Thoracic aorta (tissue), 2 donors: ENCODE measurements at places on chromosomes 4 and X.

DNA sequence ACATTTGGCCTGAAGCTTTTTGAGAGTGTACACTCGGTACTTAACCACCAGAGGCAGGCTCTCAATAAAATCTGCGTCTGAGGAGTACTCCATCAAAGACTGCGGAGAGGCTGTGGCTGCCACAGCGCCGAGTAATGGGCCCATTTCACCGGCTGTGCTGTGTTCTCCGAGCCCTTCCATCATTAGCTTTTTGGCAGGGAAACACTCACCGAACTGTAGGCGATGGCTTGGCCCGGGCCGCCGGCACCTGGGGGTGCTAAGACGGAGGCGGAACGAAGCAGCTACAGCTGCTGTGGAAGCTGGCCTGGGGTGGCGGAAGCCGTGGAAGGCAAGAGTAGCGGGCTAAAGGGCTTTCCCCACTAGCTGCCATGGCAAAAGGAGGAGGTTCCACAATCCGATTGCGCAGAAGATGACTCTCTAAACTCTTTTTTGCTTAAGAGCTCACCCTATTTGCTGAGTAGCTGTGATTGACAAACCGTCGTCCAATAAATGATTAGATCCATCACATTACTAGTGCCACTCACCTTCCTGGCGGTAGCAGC is 48.5 kb upstream of the PABPC1L2A start:
- H3K27ac ChIP-seq, result no peak overlapping the region
- H3K27me3 ChIP-seq, result no peaks in the 10 kb centered on the region
- H3K4me3 ChIP-seq, result no peak overlapping the region
- DNase-seq, result no peak
- H3K36me3 ChIP-seq, result no peaks in the 10 kb centered on the region
- H3K4me1 ChIP-seq, result no peaks in the 10 kb centered on the region

GRCh38 chr4:38734446-38734845 is 48.3 kb downstream of the TLR10 start:
- no peak overlapping the region for H3K27ac ChIP-seq
- H3K4me3 ChIP-seq, result no peak overlapping the region
- no peaks in the 10 kb centered on the region for H3K27me3 ChIP-seq
- H3K36me3 ChIP-seq, result no peaks in the 10 kb centered on the region

GRCh38 chr4:2546286-2546823 is 9.9 kb downstream of the FAM193A start:
- no peak overlapping the region for H3K27ac ChIP-seq
- H3K36me3 ChIP-seq, result no peaks in the 10 kb centered on the region
- no peaks in the 10 kb centered on the region for H3K27me3 ChIP-seq
- no peak overlapping the region for H3K4me3 ChIP-seq
- DNase-seq, result no peak

- no peak for DNase-seq
- H3K4me1 ChIP-seq, result peaks cover 15% of the 10 kb centered on the region
- H3K36me3 ChIP-seq, result no peaks in the 10 kb centered on the region
- H3K27me3 ChIP-seq, result no peaks in the 10 kb centered on the region
- H3K27ac ChIP-seq, result no peak overlapping the region
- H3K4me3 ChIP-seq, result peak overlapping the region; percentile 89
Measured at GRCh38 chr4:39046249-39046648, 14.0 kb upstream of the TMEM156 start.

- no peak for DNase-seq
- no peak overlapping the region for H3K27ac ChIP-seq
- H3K4me3 ChIP-seq, result no peak overlapping the region
- no peaks in the 10 kb centered on the region for H3K4me1 ChIP-seq
- no peaks in the 10 kb centered on the region for H3K27me3 ChIP-seq
Measured at GRCh38 chr4:90421161-90421560, 294.0 kb downstream of the CCSER1 start.

DNA sequence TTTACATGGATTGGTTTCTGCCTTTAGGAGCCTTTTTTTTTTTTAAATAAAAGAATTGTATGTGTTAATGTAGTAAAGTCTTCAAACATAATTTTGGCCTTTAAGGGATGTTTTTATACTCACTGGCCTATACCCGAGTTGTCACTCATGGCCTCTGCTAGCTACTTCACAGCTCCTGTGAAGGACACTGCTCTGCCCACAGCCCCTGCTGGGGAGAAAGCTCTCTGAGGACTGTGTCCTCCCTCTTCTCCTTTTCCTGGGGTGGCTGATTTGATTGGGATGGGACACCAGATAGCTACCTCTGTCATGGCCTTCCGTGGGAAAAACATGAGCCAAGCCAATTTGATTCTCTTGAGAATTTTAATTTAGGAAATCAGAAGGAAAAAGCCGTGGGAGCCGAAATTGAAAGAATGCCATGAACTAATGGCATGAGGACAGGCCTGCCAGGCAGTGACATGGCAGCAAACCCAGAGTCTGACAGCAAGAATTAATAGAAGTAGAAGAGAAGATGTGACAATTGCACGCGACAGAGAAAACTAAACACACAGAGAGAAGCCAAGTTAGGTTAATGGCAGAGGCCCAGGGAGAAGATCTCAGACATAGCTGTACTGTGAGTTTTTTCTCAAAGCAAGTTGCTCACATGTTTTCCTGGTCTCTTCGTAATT is 81.4 kb downstream of the ARHGAP10 start:
- DNase-seq, result no peak
- no peaks in the 10 kb centered on the region for H3K27me3 ChIP-seq
- H3K27ac ChIP-seq, result peak overlapping the region; percentile 45
- H3K4me3 ChIP-seq, result peak overlapping the region; percentile 41

GRCh38 chrX:15059474-15059873 is 186.3 kb downstream of the MOSPD2 start:
- H3K27me3 ChIP-seq, result no peaks in the 10 kb centered on the region
- no peaks in the 10 kb centered on the region for H3K36me3 ChIP-seq
- no peak overlapping the region for H3K27ac ChIP-seq
- DNase-seq, result no peak

GRCh38 chr4:74100531-74100930 is 1.5 kb upstream of the CXCL2 start:
- H3K4me3 ChIP-seq, result no peak overlapping the region
- H3K4me1 ChIP-seq, result peaks cover 10% of the 10 kb centered on the region
- DNase-seq, result no peak
- H3K27ac ChIP-seq, result no peak overlapping the region

DNA sequence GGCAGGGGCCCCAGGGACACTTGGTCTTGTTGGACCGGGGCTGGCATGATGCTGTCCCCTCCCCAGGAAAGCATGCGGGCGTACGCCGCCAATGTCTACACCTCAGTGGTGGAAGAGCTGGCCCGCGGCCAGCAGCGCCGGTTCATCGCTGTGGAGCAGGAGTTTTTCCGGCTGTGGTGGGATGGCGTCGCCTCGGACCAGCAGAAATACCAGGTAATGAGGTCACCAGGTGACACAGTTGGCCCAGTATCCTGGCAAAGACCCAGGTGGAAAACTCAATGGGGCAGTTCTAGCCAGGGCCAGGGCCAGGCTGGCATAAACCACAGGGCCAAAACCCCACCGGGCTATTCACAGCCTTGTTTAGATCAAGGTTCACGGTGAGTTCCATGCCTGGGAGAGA is 1.5 kb downstream of the MAN2B2 start:
- no peak overlapping the region for H3K27ac ChIP-seq
- H3K4me1 ChIP-seq, result peaks cover 10% of the 10 kb centered on the region
- no peaks in the 10 kb centered on the region for H3K27me3 ChIP-seq
- peaks cover 18% of the 10 kb centered on the region for H3K36me3 ChIP-seq

DNA sequence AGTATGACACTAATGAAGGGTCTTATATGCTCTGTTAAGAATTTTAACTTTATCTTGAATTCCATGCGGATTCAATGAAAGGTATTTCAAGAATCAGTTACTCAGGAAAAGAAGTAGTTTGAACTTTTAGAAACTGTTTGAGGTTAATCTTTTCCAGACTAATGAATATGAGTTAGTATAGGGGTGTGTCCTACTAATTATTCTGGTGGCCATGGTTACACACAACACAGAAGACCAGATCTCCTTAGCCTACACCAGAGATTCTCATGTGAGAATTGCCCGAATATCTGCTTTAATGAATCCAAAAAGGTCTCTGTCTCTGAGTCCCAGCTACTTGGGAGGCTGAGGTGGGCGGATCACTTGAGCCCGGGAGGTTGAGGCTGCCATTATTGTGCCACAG is 100.4 kb downstream of the MMRN1 start:
- H3K4me3 ChIP-seq, result no peak overlapping the region
- DNase-seq, result no peak
- no peak overlapping the region for H3K27ac ChIP-seq
- H3K27me3 ChIP-seq, result no peaks in the 10 kb centered on the region
- H3K36me3 ChIP-seq, result no peaks in the 10 kb centered on the region

- H3K27ac ChIP-seq, result no peak overlapping the region
- no peaks in the 10 kb centered on the region for H3K36me3 ChIP-seq
- H3K4me3 ChIP-seq, result no peak overlapping the region
- no peaks in the 10 kb centered on the region for H3K4me1 ChIP-seq
- H3K27me3 ChIP-seq, result no peaks in the 10 kb centered on the region
- no peak for DNase-seq
Measured at GRCh38 chr4:77120886-77121508, 36.0 kb upstream of the CCNG2 start.

DNA sequence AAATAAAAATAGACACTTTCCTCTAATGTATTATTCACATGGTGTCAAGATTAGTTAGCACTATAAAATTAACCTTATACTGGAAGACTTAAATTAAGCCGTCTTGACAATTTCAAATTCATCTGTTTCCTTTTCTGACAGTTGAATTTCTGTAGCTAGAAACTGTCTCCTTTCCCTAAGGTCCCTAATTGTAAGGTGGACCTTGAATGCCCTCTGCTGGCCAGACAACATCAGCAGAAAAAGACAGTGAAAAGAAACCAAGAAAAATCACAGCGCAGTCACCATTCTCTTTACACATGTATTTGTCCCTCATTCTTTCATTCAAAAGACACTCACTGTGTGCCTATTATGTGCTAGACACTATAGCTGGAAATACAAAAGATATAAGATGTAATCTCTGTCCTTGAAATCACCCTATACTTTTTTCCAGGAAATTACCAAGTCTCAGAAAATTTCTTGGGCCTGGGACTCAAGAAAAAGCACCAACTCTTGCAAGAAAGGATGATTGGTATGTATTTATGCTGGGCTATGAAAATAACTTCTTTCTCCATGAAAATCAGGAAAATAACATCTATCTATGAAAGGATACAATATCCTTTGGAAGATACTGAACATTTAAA is 32.7 kb upstream of the AMBN start:
- H3K4me1 ChIP-seq, result peaks cover 10% of the 10 kb centered on the region
- H3K27me3 ChIP-seq, result no peaks in the 10 kb centered on the region
- no peak overlapping the region for H3K27ac ChIP-seq

DNA sequence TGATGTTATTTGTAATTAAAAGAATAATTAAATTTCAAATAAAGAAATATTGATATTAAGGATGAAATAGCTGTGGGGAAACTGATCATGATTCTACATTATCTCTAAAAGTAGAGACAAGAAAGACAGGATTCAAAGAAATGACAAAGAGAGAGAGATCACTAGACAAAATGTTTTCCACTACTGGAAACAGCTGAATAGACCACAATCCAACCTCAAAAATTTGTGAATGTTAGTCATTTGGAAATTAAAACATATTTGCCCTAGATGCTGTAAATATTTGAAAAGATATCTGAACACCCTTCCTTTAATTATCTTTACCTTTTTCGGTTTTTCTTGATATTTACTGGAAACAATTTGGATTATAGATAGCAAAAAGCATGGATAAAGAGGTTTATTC is 414.9 kb downstream of the CENPC start:
- no peaks in the 10 kb centered on the region for H3K4me1 ChIP-seq
- H3K36me3 ChIP-seq, result no peaks in the 10 kb centered on the region
- DNase-seq, result no peak
- no peak overlapping the region for H3K4me3 ChIP-seq

DNA sequence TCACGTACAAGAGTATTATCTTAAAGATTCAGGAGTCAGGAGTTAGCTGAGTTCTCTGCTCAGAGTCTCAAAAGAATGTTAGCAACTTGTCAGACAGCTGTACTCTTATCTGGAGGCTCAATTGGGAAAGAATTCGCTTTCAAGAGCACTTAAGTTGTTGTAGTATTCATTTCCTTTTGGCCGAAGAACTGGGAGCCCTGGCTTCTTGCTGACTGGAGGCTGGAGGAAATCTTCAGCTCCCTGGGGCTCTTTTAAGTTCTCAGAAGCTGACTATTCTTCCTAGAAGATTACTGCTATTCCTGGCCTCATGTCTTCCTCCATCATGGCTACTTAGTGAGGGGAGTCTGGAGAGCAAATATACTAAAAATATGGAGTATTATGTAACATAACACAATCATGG is 587.2 kb downstream of the EPHA5 start:
- H3K36me3 ChIP-seq, result no peaks in the 10 kb centered on the region
- H3K4me3 ChIP-seq, result no peak overlapping the region
- H3K4me1 ChIP-seq, result no peaks in the 10 kb centered on the region
- H3K27ac ChIP-seq, result no peak overlapping the region

DNA sequence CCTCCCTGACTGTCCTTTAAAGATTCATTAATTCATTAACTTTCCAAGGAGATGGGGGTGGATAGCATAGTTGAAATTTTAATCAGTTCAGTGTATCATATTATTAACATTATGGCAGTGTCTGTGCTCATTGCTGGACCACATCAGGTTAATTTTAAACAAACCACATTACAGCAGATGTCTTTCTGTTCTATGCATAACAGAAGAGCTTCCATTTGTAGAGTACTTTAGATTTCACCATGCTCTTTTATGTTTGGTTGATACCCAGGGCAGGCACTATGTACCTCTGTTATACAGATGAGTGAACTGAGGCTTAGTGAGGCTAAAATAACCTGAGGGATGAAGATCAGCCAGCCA is 41.1 kb downstream of the AFF2 start:
- no peaks in the 10 kb centered on the region for H3K36me3 ChIP-seq
- H3K4me1 ChIP-seq, result no peaks in the 10 kb centered on the region
- no peak overlapping the region for H3K4me3 ChIP-seq
- no peak for DNase-seq
- no peak overlapping the region for H3K27ac ChIP-seq

DNA sequence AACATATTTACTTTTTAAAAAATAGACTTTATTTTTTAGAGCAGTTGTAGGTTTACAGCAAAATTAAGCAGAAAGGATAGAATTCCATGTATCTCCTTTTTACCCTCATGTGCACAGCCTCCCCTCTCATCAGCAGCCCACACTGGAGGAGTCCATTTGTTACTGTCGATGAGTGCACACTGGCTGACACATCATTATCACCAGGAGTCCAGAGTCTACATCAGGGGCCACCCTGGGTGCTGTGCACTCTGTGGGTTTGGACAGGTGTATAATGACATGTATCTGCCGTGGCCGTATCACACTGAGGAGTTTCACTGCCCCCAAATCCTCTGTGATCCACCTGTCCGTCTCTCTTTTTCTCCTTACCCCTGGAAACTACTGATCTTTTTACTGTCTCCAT is 26.3 kb downstream of the TBC1D14 start:
- no peak overlapping the region for H3K4me3 ChIP-seq
- no peaks in the 10 kb centered on the region for H3K4me1 ChIP-seq
- H3K27me3 ChIP-seq, result no peaks in the 10 kb centered on the region
- H3K27ac ChIP-seq, result no peak overlapping the region
- no peaks in the 10 kb centered on the region for H3K36me3 ChIP-seq

DNA sequence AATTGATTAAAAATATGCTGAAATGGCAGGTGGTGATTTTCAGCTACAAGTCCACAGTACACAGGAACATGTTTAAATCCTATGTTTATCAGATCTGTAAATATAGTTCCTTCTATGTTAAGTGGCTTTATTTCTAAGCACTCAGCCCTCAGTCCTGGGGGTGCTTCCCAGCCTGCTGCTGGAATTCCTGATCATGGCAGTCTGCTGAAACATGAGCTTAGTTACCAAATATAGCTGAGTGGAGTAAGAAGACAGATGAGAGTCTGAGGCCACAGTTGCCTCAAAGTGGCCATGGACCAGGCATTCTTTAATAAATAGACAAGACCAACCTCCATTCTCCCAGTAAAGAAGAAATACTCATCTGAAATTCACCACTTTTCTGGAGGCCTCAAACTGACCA is 17.1 kb upstream of the DDX60 start:
- no peak for DNase-seq
- H3K27ac ChIP-seq, result no peak overlapping the region
- H3K4me3 ChIP-seq, result no peak overlapping the region
- H3K27me3 ChIP-seq, result no peaks in the 10 kb centered on the region
- no peaks in the 10 kb centered on the region for H3K36me3 ChIP-seq
